BE2C (cell line): ENCODE measurements at places on chromosomes 12 and 14.
A peak's percentile ranks its signal among the peaks of the same experiment; 100 is the strongest.

DNA sequence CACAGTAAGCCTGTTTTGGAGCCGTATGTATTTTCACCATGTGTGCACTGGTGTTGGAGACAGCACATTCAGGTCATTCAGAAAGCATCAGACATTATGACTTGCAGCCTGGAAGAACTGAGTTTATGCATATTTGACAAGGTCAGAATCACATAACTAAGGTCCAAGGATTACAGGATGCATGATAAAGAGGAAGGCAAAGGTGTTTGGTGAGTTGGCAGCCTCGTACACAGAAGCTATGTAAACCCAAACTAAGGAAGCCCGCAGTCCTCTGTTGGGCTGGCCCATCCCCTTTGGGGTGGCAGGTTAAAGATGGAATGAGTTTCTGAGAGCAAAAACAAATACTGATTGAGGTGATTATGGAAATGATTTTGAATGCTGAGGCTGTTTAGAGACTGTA is 218.4 kb downstream of the KTN1 start:
- no peak for DNase-seq

DNA sequence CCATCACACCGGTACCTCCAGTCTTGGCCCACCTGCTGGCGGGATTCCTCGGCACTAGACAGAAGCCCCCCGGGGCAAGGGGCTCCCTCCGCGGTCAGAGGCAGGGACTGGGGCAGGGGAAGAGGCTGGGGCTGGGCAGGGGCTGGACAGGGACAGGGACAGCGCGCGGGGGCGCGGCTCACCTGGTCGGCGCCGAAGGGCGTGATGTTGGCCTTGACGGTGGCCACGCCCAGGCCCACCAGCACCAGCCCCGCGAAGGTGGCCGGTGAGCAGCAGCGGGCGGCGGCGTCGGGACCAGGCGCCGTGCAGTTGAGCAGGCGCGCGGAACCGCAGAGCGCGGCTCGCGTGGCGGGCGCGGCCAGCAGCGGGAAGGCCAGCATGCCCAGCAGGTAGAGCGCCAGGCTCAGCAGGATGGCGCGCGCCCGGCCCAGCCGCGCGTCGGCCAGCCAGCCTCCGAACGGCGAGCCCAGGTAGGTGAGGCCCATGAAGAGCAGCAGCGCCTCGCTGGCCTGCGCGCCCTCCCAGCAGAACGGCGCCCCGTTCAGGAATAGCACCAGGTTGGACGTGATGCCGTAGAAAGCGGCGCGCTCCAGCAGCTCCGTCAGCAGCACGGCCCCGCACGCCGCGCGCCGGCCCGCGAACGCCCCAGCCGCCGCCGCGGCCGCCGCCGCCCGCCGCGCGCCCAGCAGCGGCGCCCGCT is 392 bp downstream of the SLC15A4 start:
- peak; percentile 28 for DNase-seq

GRCh38 chr14:20632831-20633691 is 8.4 kb downstream of the OR6S1 start:
- peak; percentile 81 for DNase-seq

DNA sequence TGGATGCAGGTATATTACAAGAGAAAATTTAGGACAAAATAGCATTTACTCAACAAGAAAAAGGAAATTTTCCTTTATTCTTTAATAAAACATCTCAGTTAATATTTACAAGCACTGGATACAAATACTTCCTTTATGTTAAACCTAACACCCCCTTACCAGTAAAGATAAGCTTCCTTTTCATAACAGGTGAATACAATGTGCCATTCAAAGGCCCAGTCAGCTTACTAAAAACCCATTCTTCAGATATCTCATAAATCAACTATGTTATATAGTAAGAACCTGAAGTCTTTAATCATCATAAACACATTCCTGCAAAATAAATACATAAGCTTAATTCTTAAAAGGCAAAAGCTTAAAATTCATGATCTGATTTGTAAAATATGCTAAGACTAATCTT is 52.6 kb downstream of the LRP6 start:
- DNase-seq: no peak

DNA sequence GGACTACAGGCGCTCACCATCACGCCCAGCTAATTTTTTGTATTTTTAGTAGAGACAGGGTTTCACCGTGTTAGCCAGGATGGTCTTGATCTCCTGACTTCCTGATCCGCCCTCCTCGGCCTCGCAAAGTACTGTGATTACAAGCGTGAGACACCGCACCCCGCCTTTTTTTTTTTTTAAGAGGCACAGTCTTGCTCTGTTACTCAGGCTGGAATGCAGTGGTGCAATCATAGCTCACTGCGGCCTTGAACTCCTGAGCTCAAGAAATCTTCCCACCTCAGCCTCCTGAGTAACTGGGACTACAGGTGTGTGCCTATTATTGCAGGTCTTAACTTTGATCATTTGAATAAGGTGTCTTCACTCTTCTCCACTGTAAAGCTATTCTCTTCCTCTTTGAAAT is 5.3 kb upstream of the GLTP start:
- DNase-seq: no peak

- DNase-seq: no peak
These were observed 1892.1 kb upstream of the SEL1L start for GRCh38 chr14:83425706-83426105.

GRCh38 chr12:64800640-64801039 is 23.8 kb upstream of the TBC1D30 start:
- DNase-seq: no peak

- DNase-seq: no peak
These were observed 151.3 kb downstream of the NUBPL start for GRCh38 chr14:31712244-31713127.

- no peak for DNase-seq
These were observed 236.9 kb downstream of the PAWR start for GRCh38 chr12:79453820-79454219.

DNA sequence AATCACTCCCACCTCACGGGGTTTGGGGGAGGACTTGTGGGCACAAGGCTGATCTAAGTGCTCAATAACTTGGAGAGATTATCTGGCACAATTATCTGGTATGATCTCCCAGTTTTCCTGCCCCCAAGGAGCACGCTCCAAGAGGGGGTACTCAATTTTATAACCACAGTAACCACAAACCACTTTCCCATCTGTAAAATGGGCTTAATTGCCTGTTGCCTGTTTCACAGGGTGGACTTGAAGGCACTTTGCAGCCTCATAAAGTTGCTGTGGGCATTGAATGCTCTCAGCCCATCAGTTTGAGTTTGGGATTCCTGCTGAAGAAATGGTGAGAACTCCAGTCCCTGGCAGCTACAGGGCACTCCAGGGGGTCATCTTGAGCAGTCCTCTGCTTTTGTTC is 4.4 kb downstream of the SLC8B1 start:
- DNase-seq: no peak

DNA sequence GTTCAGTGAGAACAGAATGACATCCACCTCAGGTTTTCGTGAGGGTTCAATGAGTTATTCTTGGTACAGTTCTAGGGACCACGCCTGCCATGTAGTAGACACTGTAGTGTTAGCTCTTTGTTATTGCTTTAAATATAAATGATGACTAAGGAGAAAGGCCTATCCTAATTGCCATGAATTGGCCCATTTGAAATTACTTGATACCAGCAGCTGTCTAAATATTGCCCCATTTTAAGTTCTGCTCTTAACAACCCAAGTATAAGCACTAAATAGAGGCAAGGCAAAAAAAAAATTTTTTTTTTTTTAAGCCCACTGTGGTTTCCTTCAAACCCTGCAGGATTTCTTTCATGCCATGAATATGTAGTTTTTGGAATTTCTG is 84.5 kb downstream of the BORCS5 start:
- no peak for DNase-seq

- DNase-seq: no peak
These were observed 105.1 kb upstream of the TMEM260 start for GRCh38 chr14:56474419-56475022.

- DNase-seq: peak; percentile 64
These were observed 54.4 kb upstream of the KCNA1 start for GRCh38 chr12:4855121-4855924.

GRCh38 chr12:78628491-78629100 is 236.0 kb upstream of the SYT1 start:
- DNase-seq: no peak

GRCh38 chr14:86790408-86791364 is 1202.3 kb downstream of the GALC start:
- DNase-seq: no peak

DNA sequence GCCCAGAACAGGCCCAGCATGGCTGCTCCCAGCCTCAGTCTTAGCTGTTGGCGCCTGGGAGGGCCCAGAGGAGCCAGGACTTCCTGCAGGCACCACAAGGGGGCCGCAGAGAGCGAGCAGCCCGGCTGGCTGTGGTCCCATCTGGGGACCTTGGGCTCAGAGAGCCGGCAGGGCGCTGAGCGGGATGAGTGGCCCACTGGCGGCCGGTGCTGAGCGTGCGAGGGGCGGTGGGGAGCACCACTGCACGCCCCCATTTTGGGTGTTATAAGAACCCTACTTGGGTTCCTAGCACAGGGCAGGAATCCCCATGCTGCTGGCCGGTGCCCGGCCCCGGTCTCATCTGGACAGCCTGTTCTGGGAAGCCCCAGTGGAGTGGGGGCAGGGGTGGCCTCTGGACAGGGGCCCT is 25.9 kb upstream of the CRIP2 start:
- DNase-seq: peak; percentile 86

GRCh38 chr14:29042551-29042950 is 276.0 kb downstream of the FOXG1 start:
- DNase-seq: no peak

GRCh38 chr12:132095520-132096409 is 48.4 kb downstream of the DDX51 start:
- DNase-seq: no peak

- no peak for DNase-seq
These were observed 22.0 kb upstream of the YARS2 start for GRCh38 chr12:32777691-32778175.

DNA sequence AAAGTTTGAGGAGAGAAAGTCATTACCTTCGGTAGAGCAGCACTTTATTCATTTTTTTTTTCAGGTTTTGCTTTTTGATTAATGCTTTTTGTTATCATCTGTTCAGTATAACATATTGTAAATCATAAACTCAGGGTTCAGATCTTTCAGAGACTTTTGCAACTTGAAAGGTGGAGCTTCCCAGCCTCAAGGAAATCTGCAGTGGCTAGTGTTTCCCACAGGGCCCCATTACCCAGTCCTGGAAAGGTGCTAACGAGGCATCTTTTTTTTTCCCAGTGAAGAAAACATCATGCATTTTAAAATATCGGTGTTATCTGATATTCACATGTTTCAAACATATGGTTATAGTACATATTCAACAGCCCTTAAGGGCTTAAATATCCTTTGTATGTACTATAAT is 74.0 kb downstream of the HMGA2 start:
- no peak for DNase-seq

DNA sequence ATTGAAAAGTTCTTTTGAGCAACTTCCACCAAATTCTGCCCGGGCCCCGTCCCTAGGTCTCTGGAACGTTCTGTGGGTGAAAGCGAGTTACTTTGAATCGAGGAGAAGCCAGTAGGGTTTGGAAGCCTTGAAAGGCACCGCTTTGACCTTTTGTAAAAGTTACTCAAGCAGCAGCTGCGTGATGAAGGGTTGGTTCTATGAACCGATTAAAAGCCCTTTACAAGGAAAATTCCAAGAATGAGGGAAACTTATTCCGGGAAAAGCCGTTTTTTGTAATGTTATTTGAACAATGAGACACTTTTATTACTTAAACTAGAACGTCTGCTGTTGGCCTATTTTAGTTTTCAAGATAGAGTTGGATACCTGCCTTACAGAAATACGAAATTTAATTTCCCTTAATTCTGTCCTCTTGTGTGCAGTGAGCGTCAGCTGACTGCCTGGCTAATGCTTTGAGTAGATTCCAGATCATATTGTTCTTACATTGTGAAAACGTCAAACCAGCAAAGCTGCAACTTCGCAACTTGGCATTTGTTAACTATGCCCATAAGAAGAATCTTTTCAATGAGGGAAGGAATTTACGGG is 906 bp downstream of the LARP4 start:
- DNase-seq: no peak

- DNase-seq: no peak
These were observed 8.9 kb downstream of the ADCY4 start for GRCh38 chr14:24325963-24326362.

GRCh38 chr12:121175383-121176119 is 34.4 kb upstream of the P2RX4 start:
- no peak for DNase-seq

- no peak for DNase-seq
These were observed 129.9 kb downstream of the GALC start for GRCh38 chr14:87863047-87863446.

DNA sequence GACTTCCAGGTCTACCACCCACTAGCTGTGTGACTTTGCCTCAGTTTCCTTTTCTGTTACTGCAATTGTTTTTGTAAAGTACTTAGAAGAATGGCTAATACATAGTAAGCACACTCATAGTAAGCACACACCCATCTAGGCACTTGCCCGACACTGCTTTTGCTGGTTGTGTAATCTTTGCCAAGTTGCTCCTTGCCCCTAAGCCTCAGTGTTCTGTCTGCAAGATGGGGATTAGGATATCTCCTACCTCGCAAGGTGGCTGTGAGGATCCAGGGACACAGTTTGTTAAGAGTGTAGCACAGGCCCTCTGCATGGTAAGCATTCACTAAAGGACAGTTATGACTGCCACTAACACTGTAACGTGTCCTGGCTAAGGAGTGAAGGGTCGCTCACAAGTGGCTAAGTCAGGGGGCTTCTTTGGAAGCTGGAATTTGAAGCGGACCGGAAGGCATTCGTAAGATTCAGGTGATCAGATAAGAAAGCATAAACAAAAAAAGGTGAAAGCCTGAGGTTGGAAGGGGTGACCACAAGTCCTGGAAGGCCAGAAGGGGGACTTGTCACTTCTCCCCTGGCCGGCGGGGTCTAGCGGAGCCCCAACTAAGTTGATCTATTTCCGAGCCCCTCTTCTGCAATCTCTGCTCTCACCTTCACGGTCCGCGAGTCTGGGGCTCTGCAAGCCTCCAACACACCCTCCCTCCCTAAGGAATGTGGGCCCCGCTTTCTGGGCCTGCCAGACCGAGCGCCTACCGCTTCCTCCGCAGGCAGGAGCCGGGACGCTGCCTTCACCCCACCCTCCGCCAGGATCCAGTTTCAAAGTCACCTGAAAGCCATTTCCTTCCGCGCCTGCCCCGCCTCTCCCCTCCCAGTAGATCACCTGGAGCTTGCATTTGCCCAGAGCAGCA is 1.5 kb upstream of the PLEKHG3 start:
- DNase-seq: no peak

GRCh38 chr12:25436206-25437030 is 116.7 kb downstream of the LMNTD1 start:
- DNase-seq: peak; percentile 41
